ENCODE measurements at places on chromosomes 2 and 18.

DNA sequence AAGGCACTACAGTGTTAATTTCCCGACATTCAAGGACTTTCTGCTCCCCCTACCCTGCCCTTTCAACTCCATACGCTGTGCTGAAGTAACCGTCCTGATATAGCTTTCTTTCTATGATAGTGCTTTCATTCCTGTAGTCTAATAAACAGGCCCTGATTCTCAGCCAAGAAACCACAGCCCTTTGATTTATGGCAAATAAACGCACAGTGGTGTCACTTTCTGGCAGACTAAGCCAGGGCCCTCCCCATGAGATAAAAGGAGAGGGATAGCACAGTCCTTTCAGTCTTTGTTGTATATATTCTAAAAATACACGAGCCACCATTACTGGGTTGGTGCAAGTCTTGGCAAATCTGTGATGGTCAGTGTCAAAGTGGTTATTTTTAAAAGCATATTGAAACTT, 291.2 kb downstream of the ALPK2 start:
- DNase-seq, result peak; percentile 25

DNA sequence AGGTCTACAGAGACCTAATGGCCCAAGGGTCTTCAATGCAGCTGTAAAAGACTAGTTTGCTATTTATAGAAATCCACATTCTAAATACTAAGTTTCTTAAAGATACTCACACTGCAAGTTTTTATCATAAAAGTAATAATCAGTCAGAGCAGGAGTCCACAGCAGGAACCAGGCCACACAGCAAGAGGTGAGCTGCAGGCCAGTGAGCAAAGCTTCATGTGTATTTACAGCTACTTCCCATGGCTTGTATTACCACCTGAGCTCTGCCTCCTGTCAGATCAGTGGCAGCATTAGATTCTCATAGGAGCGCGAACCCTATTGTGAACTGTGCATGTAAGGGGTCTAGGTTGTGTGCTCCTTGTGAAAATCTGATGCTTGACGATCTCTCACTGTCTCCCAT, 6.7 kb upstream of the SCN9A start:
- DNase-seq, result no peak

DNA sequence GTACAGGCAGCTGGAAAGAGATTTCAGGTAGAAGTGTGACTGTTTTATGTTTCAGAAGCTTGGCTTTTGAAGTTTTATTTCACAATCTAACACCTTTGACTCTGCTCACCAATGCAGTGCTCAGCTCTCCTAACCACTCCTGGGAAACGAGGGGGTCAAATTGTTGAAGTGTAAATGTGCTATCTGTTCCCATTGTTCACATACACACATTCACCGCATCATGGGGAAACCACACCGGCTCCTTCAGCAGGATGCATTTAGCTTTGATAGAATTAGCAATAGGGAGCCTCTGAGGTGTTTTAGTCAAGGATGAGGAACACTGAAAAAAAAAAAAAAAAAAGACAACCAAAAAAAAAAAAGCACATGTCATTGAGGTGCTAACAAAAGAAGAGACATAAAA, 13.4 kb upstream of the DLGAP1 start:
- DNase-seq, result no peak

GRCh38 chr2:195122653-195123052, 534.4 kb upstream of the SLC39A10 start:
- DNase-seq, result no peak

- DNase-seq, result no peak
These were observed 32.2 kb downstream of the FAM178B start for GRCh38 chr2:96954011-96954846.

GRCh38 chr2:171550613-171551012, 28.3 kb downstream of the CYBRD1 start:
- peak; percentile 66 for DNase-seq

DNA sequence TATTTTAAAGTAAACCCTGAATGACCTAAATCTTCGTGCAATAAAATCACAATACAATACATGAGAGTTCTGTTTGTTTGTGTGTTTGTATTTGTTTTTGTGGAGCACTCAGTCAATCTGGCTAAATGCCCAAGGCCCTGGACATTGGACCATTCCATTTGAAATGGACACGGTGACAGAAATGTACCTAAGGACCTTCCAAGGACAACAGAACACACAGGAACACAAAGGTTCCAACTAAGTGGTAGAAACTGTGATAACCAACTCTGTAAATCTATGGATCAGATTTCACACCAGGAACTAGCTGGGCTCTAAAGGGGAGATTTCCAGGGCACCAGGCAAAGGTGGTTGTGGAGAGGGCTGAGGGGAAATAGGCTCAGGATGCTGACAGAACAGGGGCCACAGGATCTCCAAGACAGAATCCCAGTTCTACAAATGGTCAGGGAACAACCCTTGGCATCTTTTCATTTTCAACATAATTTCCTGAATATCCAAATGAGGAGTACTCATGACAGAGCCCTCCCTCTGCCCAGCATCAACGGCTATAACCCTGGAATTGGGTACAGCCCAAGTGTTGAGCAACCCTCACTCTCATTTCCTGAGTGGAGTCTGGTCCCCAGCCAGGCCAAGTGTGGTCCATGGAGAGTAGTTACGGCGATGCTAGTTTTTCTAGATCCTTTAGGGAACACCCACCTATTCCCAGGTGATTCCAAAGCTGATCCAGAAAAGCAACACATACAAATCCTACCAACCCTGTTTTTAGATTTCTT, 78.4 kb downstream of the NCKAP5 start:
- peak; percentile 67 for DNase-seq

All from EH (cell line).